M059J (cell line): ENCODE measurements at places on chromosomes 13 and 19.

- peak; percentile 77 for DNase-seq
Observed at GRCh38 chr13:27362064-27362751, 62.2 kb upstream of the GTF3A start.

GRCh38 chr19:31783592-31783991 is 434.4 kb upstream of the TSHZ3 start:
- DNase-seq, result no peak

GRCh38 chr13:59413126-59413525 is 750.6 kb downstream of the DIAPH3 start:
- DNase-seq, result peak; percentile 27

DNA sequence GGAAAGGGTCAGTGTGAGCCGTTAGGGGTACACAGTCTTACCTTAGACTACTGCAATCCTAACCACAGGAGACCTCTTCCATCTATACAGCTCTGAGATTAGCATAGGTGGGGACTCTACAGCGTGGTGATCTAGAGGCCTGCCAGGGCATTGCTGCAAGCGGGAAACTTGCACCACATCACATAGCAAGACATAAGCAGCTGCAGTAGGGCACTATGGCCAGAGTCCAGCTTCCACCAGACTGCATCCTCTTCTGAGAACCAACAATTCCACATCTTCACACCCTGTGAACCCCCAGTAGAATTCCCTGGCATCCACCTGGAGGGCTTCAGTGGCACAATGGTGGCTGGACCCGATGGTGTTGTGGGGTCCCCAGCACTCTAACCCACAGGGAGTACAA is 1564.3 kb upstream of the PRR20A start:
- no peak for DNase-seq

GRCh38 chr13:45356966-45357672 is 16.1 kb upstream of the TPT1 start:
- no peak for DNase-seq

DNA sequence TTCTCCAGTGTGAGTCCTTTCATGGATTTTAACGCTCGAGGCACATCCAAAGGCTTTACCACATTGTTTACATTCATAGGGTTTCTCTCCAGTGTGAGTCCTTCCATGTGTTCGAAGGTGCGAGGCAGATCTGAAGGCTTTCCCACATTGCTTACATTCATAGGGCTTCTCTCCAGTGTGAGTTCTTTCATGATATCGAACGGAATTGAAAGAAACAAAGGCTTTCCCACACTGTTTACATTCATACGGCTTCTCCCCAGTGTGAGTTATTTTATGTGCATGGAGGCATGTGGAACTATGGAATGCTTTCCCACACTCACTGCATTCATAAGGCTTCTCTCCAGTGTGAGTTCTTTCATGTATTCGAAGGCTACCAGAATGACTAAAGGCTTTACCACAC is 5.2 kb upstream of the ZNF20 start:
- peak; percentile 24 for DNase-seq

DNA sequence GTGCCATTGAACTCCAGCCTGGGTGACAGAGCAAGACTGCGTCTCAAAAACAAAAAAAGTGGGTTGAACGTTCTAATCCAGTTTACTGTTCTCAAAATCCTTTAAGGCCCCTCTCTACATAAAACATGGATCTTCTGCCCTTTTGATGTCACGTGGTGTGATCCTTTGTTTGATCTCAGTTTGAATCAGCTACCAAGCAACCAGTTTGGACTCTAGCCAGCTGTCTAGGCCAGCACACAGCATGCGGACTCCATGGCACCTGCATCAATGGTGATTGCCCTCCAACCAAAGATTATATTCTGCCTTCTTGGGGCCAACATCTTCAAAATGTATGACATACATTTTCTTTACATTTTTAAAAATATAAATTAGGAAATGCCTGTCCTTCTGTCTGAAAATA is 365.4 kb downstream of the NDFIP2 start:
- DNase-seq, result peak; percentile 13

DNA sequence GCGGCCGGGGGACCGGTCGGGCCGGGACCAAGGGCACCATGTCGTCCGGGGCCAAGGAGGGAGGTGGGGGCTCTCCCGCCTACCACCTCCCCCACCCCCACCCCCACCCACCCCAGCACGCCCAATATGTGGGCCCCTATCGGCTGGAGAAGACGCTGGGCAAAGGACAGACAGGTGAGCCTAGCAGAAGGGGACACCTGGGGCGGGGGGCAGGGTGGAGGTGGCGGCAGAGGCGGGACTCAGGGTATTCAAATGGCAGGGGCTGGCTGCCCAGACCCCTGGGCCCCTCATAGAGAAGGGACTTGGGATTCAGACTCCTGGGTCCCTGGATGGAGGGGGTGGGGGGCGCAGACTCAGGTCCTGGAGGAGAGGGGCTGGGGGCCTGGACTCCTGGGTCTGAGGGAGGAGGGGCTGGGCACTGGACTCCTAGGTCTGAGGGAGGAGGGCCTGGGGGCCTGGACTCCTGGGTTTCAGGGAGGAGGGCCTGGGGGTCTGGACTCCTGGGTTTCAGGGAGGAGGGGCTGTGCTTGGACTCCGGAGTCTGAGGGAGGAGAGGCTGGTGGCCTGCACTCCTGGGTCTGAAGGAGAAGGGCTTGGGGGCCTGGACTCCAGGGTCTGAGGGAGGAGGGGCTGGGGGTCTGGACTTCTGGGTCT is 735 bp downstream of the BRSK1 start:
- no peak for DNase-seq

GRCh38 chr19:30968210-30968609 is 381.0 kb downstream of the TSHZ3 start:
- DNase-seq, result peak; percentile 19

GRCh38 chr13:51625555-51626345 is 41.5 kb downstream of the WDFY2 start:
- DNase-seq, result no peak

GRCh38 chr13:83377491-83377890 is 504.8 kb downstream of the SLITRK1 start:
- DNase-seq, result no peak

DNA sequence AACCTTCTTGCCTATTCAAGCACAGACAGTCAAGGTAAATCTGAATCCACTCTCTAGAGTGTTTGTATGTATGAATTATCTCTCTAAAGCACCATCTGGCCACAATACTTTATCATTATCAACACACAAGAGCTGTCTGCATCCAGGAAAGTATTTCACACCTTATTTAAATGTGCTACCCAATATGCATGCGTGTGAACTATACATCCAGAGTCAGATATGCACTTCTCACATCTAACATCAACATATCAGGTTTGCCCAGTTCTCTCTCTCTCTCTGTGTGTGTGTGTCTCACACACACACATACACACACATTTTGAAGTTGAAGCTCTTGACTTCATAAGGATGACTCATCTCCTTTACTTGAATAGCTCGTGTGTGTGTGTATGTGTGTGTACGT is 697.5 kb upstream of the PCDH20 start:
- no peak for DNase-seq

DNA sequence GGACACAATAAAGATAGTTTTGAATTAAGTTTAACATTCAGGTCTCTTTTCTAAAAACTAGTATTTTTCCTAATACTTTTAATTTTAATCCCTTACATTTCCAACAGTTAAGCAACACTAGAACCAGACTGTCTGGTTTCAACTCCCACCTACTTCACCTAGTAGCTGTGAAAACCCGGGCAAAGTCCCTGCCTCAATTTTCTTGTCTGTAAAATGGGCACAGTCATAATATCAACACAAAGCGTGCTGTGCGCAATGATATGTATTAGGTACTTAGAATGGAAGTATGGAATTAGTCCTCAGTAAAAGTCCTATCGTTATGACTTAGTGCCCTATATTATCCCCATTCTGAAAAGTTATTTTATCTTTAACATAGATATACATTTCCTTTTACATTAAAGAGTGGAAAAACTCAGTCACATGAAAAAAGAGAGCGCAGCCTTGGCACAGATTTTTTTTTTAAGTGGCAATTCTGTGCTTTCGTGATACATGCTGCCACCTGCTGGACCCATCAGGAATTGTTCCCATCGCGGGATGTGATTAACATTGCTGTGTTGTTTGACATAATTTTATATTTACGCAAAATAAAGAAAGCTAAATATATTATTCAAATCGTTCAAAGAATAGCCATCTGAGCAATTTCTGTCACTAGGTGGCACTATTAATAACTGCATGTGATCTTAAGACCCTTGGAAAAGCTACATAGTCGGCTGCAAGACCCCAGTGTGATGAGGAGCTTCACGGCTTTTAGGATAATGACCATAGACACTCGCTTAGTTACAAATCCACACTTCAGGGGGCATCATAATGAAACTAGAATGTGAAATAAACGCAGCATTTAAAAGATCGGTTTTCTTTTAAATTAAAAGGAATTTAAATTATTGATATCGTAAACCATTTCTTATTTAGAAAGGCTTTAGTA is 59.9 kb downstream of the LIG4 start:
- peak; percentile 18 for DNase-seq

DNA sequence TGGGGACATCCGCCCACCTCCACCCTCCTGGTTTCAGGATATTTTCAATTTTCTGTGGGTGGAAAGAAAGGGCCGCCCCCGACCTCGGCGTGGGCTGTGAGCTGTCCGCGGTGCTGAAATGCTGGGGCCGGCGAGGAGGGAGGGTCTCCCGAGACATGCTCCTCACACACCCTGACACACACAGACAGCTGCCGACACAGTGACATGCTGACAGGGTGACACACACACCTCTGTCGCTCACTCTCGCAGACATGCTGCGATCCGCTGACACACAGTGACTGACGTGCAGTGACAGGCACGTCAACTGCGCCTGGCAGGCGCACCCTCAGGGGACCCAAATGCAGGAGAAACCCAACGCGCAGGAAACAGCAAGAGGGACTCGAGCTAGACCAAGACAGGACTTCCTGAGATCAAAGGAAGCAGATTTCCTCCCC is 25.1 kb upstream of the MEIS3 start:
- no peak for DNase-seq

- DNase-seq, result no peak
Observed at GRCh38 chr19:42271861-42272534, 2.9 kb downstream of the CIC start.

DNA sequence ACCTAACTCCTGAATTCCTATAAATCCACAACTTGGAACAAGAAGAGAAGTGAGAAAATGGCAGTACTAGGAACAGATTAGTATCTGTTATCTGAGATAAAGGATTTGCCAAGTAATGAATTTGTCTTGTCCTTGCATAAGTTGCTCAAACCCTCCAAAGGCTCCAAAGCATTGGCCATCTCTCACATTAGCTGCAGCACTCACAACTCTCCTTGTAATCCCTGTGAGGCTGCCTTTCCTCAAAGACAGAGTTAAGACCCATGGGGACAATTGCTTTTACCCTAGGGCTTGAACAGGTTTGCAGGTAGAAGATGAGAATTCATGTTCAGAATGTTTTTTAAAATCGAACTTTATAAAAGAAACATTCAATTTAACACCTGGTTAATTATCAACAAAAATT is 1702.2 kb downstream of the EFNB2 start:
- DNase-seq, result no peak

DNA sequence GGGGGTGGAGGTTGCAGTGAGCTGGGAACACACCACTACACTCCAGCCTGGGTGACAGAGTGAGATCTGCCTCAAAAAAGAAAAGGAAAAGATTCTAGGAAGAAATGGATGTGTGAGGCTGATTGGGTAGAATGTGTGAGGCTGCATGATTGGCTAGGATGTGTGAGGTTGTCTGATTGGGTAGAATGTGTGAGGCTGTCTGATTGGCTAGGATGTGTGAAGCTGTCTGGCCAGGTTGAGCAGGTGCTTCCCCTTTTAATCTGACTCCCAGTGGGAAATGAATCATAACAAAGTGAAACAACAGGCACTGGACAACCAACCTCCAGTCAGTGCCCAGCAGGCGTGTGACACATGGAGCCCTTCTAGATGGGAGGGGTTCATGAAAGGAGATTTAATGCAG is 14.7 kb downstream of the C13orf46 start:
- peak; percentile 32 for DNase-seq

GRCh38 chr19:28859811-28860210 is 353.1 kb downstream of the UQCRFS1 start:
- no peak for DNase-seq

GRCh38 chr13:82323101-82323500 is 1559.2 kb downstream of the SLITRK1 start:
- DNase-seq, result no peak

DNA sequence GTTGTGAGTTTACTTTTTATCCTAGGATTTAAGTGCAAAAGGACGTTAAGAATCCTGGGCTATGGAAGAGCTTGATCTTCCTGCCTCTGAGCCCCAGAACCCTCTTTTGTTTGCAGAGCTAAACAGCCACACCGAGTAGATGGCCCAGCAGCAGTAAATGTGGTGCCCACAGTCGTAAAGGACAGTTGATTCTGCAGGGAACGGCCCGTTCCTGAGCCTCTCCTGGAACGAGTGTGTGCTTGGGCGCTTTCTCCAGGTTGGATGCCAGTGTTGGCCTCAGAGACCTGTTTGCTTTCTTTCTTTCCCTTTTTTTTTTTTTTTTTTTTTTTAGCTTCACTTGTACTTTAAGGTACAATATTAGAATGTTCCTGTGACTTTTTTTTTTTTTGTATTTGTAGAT is 41.7 kb downstream of the SPATA13 start:
- DNase-seq, result no peak

DNA sequence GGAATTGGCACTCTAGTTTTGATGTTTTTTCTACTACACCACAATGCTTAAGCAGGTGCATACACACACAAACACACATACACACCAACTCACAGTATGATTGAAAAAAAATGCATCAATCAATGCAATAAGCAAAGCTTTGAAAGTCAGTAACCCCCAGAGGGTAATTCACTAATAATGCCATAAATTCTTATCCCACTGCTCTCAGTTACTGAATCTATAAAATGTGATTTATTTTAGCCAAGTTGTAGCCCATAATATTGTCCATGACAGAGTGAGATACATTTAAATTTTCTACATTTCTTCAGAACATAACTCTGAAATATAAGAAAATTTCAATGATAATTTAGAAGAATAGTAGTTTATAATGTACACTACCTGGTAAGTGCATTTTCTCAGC is 87.9 kb downstream of the LIG4 start:
- DNase-seq, result no peak

DNA sequence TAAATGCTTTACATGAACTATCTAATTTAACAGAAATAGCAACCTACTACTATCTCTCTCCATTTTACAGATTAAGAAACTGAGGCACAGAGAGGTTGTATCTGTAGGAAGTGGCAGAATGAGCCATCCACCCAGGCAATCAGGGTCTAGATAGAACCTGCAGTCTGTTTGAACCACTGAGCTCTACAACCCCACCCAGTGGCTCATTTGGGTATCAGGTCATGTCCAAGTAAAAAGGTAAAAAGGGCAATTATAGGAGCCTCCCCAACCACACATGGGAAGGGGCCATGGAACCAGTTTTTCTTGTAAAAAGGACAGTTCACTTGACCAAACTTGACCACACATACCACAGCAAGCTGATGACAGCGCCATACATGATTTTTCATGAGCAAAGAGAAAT is 92.9 kb upstream of the SGCG start:
- peak; percentile 32 for DNase-seq

GRCh38 chr19:7482584-7483439 is 6.0 kb downstream of the PEX11G start:
- no peak for DNase-seq

DNA sequence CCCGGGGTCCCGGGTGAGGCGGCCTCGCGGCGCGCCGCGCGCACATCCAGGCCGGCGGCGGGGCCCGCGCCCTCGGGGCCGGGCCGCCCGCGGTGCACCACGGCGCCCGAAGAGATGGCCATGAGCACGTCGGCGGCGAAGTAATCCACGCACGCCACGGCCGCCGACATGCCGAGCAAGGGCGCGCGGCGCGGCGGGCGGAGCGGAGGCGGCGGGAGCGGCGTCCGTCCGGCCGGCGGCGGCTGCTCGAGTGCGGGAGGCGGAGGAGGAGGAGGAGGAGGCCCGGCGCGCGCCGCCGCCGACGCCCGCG is at the start of gene KLF16:
Gene KLF16 (minus strand): TSS at position 252 of the 310 bp plus-strand sequence. CDS start 82 bp downstream, at position 170.
- DNase-seq, result no peak

- DNase-seq, result peak; percentile 53
Observed at GRCh38 chr19:47414469-47414868, 4.9 kb downstream of the MEIS3 start.
